ENCODE measurements at places on chromosomes 6 and 20.

- DNase-seq: no peak
Measured at GRCh38 chr6:156867121-156867520, 89.9 kb downstream of the ARID1B start.

- no peak for DNase-seq
Measured at GRCh38 chr20:2930538-2930937, 57.3 kb downstream of the PTPRA start.

- no peak for DNase-seq
Measured at GRCh38 chr6:102387326-102388033, 994.0 kb downstream of the GRIK2 start.

DNA sequence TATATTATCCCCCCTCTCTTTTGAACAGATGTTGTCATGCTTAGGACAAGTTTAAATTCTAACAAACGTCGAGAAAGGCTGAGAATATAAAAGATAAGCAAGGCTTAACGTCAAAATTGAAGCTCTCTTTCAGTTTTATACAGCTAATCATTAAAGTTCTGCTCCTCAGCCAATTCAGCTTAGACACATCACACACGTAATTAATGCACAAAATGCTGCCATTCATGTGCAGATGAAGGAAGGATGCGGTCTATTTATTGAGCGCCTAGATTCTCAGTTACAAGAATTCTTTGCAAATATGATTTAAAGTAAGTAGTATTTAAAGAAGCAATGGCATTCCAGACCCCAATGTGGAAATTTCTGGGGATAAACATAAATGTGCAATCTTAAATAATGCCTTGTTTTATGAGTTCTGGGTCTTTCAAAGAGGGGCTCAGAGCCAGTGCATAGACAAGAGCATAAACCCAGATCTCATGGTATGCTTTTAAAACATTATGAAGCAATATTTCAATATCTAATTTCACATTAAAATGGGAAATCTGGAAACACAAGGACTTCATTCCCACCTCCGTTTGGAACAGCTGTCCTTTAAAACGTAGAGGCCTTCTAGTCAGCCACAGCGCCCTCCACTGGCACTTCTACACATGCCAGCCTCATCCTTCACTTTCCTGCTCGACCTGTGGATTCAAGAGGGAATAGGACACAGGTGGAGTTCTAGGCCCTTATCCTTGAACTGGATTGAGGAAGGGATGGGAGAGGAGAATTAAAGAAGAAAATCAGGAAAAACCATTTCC, 85.8 kb downstream of the LYRM4 start:
- DNase-seq: peak; percentile 5

- no peak for DNase-seq
Measured at GRCh38 chr20:63881451-63882226, 13.3 kb upstream of the DNAJC5 start.

DNA sequence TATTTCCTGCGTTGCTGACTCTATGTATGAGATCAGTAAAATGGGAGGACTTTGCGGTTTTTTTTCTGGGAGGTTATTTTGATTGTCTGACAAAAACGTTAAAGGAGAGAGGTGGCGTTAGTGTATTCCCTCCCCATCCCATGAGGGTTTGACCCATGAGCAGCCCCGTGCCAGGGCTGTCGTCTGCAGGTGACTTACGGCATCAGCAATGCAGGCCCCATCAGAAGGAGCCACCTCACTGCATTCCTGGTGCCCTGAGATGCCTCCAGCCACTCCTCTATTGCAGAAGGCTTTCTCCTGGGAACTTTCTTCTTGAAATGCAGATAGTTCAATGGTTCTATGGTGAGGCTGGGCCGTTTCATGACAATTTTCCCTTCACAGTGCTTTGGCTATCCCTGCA, 149.3 kb downstream of the TTLL2 start:
- DNase-seq: no peak

DNA sequence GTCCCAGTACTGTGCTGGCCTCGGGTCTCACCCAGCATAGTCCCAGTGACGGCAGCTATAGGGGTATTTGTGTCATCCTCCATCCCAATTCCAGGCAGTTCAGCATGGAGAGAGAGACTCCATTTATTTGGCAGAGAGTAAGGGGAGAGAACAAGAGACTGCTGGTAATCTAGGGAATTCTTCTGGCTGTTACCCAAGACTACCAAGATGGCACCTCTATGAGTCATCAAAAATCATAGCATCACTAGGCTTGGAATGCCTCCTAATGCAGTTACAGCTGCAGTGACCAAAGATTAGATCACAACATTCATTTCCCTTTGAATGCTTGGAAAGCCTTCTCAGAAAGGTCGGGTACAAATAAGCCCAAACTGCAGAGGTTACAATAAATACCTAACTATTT, 660.4 kb upstream of the FLRT3 start:
- no peak for DNase-seq

DNA sequence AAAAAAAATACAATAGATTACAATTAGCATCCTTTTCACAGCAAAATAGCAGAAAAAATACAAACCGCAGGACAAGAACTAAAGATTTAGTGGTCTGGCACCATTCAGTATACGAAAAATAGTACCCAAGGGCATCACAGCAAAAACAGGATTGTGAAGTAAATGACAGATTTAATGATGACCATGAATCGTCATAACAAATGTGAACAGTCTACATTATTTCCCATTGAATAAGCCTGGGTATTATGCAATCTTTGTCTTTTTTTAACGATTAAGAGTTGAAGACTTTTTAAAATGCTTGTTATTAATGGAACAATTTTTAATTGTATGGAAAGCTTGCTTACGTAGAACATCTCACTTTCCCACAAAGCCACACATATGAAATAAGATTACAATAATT, 432.8 kb downstream of the PKHD1 start:
- no peak for DNase-seq

GRCh38 chr6:39464067-39464466, 141.6 kb upstream of the KCNK16 start:
- no peak for DNase-seq

DNA sequence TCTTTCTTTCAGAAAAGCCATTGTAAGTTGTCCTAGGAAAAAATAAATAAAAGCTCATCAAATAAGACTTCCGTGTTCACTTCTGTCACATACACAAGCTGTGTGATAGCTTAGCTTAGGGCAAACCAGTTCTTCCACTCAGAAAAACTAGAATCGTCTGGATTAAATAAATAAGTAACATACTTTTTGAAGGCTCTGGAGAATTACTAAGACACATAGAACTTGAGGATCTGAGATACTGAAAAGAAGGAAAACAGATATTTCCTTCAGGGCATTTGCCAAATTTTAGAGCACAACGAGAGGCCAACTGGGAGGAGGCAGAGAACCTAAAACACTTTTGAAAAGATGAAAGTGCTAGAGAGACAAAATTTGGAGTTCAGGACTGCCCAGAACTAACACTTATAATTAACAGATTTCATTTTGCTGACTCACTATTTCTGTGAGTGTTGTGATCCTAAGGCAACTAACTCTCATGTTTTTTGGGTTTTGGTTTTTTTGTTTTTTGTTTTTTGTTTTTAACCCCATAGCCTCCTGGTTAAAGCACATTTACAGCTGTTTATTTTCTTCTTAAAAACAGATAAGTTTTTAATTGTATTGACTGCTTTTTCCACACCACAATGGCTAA, 38.7 kb upstream of the THEMIS start:
- peak; percentile 60 for DNase-seq

DNA sequence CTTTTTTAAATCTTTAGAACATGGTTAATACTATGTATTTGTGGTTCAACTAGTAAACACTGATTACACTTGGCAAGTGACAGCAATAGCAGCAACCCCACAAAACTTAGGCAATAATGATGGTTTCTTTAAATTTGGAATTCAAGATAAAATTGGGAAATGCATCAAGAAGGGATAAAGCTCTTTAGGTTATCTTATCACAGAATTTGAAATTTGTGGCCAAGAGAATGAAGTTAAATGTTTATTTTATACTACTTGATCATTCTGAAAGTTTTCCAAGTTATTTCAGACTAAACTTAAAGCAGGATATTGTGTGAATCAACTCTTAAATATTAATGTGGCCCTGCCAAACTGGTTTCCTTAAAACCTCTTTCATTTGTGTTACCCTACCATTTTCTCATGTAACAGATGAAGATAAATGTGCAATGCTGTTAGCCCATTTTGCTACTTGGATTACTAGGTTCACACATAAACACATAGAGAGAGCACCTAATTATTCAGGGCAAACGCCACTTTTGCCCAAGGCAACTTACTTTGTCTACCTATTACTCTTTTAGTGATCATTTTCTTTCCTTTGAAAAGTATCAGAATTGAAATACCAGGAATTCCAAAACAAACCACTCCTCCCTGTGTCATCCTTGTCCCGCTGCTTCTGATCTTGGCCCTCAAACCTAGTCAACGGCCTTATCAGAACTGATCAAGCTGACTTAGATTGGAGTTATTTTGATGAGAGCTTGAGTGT, 186.7 kb upstream of the TENT5A start:
- DNase-seq: no peak

GRCh38 chr20:57476084-57476526, 48.8 kb downstream of the CTCFL start:
- DNase-seq: no peak

- no peak for DNase-seq
Measured at GRCh38 chr20:12928358-12928754, 80.4 kb upstream of the SPTLC3 start.

Measured in NCI-H510A treated with DMSO at 0.1 percent for 48 hours (cell line).